ENCODE measurements at places on chromosomes 7 and 10. TPM values are rescaled to one million over a fixed set of nuclear protein-coding genes. Genes with fewer than 3 reads are reported as not detected.

GIMAP4 gene
- polyA plus RNA-seq, result 20.7 TPM

TFR2 gene
- polyA plus RNA-seq, result 3.5 TPM

CASD1 gene
- 51.6 TPM for polyA plus RNA-seq

GPR141 gene
- 0.49 TPM for polyA plus RNA-seq

ITPRID1 gene
- not detected for polyA plus RNA-seq

OPN1SW gene
- 1.3 TPM for polyA plus RNA-seq

TEX47 gene
- not detected for polyA plus RNA-seq

TMEM229A gene
- 0.20 TPM for polyA plus RNA-seq

NRCAM gene
- 21.4 TPM for polyA plus RNA-seq

NKX2-3 gene
- polyA plus RNA-seq, result not detected

LIPN gene
- not detected for polyA plus RNA-seq

PNLIPRP3 gene
- not detected for polyA plus RNA-seq

INTS1 gene
- polyA plus RNA-seq, result 96.1 TPM

SKIDA1 gene
- polyA plus RNA-seq, result 9.8 TPM

ANKRD2 gene
- 0.45 TPM for polyA plus RNA-seq

TACC2 gene
- 58.2 TPM for polyA plus RNA-seq

NRP1 gene
- polyA plus RNA-seq, result 145 TPM
